ENCODE measurements at places on chromosomes 2 and 18.

DNA sequence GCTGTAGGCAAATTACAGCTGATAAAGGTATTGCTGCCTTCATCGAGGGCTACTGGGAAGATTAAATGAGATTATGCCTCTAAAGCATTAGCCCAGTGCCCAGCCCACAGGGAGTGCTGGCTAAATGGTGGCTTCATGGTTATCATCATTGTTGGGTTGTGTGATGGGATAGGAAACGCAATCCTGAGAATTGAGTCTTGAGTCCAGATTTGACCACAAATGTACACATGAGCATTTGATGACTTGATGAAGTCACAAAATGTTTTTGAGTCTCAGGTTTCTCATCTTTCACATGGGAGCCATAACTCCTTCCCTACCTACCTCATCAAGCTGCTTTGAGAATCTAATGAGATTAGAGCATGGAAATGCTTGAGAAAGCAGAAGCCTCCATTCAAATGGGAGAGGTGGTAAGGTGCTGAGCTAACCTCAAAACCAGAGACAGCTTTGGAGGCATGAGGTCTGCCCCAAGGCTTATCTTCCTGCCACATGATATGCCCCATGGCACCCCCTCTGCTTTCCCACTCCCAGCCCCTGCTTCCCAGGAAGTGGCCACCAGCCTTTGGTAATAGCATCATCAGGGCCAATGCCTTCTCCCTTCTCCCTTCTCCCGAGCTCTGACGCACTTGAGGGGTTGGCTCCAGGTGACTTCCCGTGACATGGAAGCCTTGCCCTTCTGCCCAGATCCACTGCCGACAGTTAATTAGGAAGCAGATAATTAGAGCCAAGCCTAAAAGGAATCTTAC lies 149.4 kb upstream of the EPAS1 start:
- no peak for DNase-seq

DNA sequence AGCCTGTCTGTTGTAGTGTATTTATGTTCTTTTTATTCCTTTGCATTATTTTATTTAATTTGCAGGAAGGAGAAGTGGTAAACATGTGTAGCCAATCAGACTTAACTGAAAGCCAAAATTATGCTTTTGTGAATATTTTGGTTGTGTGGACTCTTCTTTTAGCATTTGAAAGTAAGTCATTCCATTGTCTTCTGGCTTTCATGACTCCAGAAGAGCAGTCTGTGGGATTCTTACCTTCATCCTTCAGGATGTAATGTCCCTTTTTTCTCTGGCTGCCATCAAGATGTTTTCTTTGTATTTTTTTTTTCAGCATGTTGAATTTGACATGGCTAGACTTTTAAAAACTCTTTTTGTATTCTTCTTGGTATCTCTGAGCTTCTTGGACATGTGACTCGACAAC lies 895.2 kb upstream of the ZEB2 start:
- DNase-seq, result no peak

- no peak for DNase-seq
Measured at GRCh38 chr2:190582019-190582418, 47.5 kb upstream of the NEMP2 start.

GRCh38 chr2:118202707-118203303 lies 114.5 kb downstream of the INSIG2 start:
- no peak for DNase-seq

- DNase-seq, result no peak
Measured at GRCh38 chr2:45664635-45665261, 13.3 kb downstream of the PRKCE start.

- no peak for DNase-seq
Measured at GRCh38 chr2:156333274-156333950, 891 bp upstream of the NR4A2 start.

DNA sequence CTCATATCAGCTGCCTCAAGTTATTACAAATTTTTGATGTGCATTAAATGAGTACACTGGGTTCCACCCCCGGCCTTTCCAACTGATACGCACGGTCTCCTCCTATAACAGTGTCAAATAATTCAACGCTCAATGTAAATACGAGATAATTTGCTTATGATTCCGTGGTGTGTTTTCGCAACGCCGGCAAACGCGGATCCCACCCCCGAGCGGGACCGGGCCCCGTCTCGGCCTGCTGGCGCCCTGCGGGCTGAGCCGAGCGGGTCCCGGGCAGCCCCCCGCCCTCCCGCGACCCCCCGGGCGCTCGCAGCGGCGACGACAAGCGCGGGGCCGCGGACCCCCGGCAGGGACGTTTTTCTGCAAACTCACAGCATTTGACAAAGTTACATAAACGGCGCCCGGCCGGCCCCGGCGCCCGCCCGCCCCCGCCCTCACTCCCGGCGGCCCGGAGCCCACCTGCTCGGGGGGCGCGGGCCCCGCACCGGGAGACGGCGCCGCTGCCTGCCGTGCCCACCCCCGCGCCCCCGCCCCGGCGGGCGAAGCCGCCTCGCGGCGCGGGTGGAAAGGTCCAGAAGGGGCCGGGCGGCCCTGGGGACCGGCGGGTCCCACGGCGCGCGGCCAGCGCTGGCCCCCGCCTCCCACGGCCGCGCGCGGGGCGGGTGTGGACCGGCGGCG lies 762 bp downstream of the HDAC4 start:
- no peak for DNase-seq

GRCh38 chr2:47738331-47738730 lies 44.6 kb upstream of the MSH6 start:
- no peak for DNase-seq

GRCh38 chr2:107132070-107132469 lies 246.1 kb upstream of the ST6GAL2 start:
- no peak for DNase-seq

- no peak for DNase-seq
Measured at GRCh38 chr2:85119900-85120299, 13.3 kb upstream of the TCF7L1 start.

DNA sequence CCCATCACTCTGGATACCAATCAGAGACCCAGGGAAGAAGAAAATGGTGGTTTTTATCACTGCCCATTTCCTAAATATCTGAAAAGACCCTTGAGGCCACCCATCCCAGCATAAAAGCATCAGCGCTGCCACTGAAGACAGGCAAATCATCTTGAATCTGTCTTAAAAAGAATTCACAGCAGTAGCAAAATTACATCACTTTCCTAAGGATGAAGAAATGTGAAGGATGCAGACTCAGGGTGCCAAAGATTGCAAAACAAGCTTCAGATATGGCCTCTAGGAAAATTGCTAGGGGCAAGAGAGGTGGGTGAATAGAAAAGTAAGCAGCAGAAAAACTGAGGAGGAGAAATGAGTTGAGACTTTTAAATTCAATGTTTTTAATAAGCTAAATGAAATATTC lies 70.0 kb downstream of the SLC25A12 start:
- no peak for DNase-seq

- DNase-seq, result no peak
Measured at GRCh38 chr2:58870704-58871103, 629.6 kb upstream of the FANCL start.

DNA sequence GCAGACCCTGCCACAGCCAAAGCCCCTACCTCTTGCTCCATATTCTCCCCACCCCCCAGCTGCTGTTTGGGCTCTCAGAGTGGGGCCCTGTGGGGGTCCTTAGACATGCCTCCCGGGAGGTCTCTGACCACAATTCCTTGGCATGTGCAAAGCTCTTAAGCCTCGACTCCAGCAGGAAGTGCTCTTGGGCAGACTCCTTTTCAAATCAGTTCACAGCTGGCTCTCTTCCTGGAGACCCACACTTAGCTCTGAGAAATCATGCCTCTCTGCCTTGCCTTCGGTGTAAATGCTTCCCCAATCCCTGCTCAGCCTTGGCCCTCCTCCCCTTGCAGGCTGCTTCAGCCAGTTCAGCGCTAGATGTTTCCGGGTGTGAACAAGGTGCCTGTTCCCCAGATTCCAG lies 46.9 kb downstream of the NGEF start:
- DNase-seq, result no peak

Data from stimulated activated CD4-positive, alpha-beta T cell treated with anti-CD3 and anti-CD28 coated beads, TNF-alpha, amount 100 ng/mL, for 1 hour (primary cell).